GM10248 (cell line): ENCODE measurements at places on chromosomes 1 and 21.

- DNase-seq: no peak
Measured at GRCh38 chr1:230120921-230121381, 53.9 kb downstream of the GALNT2 start.

DNA sequence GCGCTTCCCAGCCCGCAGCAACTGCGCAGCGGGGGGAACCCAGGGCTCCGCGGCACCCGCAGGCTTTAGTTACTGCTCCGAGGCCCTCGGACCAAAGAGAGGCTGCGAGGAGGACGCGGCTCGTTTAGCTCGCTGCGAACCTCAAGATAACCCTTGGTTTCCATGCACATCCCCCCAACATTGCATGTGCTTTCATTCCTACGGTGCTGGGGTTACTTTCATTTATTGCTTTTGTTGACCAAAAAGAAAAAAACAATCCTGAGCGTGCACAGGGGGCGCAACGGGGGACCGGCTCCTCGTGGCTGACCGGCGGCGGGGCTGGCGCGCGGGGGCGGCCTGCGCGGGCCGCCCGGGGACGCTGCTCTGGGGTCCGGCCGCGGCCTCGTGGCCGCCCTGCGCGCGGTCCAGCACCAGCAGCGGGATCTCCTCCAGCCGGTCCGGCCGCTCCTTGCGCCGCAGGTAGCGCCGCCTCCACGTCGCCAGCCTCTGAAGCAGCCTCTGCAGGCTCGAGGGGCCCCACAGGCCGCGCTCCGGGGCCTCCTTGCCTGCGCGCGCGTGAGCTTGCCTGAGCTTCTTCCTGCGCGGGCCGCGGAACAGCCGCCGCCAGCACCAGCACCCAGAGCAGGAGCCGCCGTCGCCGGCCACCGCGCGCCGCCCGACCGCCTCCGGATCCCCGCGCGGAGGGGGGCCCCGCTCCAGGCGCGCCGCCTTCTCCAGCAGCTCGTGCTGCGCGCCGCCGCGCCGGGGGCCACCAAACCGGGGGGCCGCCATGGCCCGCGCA, 77.4 kb downstream of the DESI2 start:
- peak; percentile 37 for DNase-seq

- peak; percentile 49 for DNase-seq
Measured at GRCh38 chr1:172745014-172745413, 86.1 kb downstream of the FASLG start.

DNA sequence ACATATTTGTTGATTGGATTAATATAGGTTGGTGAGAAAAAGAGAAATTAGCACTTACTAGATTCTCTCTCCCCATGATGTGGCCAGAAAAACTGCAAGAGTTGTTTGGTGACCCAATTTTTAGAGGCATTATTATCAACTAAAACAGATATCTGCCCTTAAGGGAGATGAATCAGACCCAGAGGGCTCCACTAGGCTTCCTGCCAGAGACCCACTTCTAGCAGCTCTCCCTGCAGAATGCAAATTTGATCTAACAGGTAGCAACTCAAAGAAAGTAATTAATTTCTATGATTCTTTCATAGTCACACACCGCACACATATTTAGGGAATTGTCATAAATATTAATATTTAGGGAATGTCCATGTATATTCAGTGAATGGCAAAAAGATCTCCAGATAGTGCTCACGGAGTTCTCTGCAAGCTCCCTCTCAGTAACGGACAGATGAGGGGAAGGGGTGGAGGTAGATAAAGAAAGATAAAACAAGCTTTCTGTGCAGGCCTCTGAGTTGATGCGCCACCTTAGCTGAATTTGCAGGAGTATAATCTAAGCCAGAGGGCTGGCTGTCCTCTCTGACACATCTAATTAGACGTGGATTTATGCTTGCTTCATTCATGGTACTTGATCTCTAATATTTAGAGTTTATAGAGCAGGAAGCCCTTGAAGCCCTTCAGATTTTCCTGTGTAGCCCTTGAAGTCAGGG, 84.1 kb upstream of the CCDC190 start:
- no peak for DNase-seq

DNA sequence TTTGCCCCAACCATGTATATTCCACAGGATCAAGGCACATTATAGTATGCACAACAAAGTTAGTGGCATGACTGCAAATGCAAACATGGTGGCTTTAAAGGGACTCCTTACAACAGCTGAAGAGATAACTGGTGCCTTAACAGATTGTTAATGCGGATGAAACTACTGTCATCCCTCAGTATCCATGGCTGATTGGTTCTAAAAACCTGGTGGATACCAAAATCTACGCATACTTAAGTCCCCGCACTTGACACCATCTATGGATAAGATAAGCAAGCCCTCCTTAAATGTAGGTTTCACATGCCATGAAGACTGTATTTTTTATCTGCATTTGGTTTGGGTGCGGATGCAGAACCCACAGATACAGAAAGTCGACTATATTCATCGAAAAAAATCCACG, 73.5 kb downstream of the ZNF644 start:
- no peak for DNase-seq

- DNase-seq: peak; percentile 33
Measured at GRCh38 chr1:34360574-34360973, 183.9 kb downstream of the C1orf94 start.

DNA sequence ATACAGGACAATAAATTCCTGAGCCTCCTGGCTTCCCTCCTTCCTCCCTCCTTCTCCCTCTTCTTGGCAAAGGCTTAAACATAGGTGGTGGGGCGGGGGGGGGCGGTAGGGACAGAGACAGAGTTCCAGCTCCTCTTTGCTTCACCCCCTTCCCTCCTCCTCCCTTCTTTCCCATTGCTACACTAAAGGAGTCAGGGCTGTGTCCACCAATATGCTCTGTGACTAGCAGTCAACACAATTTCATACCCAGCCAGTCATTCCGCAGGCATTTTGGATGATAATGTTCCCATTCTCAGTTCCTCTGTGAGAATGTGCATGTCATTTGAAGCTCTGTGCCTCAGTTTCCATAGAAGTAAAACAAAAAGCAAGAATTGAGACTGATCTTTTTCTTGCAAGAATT, 1.7 kb downstream of the LMOD1 start:
- no peak for DNase-seq

DNA sequence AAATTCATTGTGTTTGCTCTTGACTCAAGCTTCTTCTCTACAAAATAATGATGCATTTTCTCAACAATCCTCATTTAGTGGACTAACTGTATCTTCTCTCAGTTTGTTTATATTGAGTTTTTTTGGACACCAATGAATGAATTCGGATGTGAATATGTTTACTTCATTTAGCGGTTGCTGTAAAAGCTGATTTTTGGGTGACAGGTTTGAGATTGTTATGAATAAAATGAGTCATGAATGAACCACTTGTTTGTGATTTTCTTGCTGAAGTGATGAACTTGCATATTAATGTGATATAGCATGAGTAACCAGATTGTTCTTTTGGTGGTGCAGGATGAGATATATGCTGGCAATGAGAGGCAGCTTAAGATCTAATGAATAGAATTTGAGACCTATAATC, 3.1 kb downstream of the DNM3 start:
- DNase-seq: no peak

DNA sequence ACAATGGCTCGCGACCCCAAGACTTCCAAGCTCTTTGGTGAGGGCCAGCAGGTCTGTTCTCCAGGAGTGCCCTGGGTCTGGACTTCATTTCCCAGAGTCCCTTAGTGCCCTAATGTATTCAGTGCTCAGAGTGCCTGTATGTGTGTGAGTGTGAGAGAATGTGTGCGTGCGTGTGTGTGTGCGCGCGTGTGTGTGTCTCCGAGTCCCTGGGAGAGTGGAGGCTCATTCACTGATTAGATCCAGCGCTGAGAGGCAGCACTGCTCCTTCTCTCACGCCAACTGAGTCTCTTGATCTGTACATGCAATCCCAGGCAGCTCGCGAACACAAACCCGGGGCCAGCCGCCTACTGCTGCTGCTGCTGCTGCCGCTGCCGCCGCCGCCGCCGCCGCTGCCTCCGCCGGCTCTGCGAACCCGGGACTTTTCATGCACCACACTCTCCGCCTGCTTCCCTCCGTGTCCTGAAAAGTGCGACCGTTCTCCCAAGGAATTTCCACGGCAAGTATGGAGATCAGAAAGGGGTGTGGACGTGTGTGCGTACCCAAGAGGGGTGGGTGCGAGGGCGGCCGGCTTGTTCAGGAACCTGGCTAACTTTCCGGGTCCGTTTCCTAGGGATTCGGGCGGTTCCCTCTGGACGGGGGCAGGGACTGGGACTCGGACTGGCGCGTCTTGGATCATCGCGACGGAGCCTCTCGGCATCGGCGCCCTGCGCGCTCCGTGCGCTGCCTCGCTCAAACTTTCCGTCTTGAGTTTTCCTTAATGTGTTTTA, at the start of gene RNF220:
RNF220 (plus strand) TSS at position 225 of the 767 bp plus-strand sequence.
- peak; percentile 36 for DNase-seq

GRCh38 chr1:164613176-164613575, 54.2 kb downstream of the PBX1 start:
- DNase-seq: no peak

DNA sequence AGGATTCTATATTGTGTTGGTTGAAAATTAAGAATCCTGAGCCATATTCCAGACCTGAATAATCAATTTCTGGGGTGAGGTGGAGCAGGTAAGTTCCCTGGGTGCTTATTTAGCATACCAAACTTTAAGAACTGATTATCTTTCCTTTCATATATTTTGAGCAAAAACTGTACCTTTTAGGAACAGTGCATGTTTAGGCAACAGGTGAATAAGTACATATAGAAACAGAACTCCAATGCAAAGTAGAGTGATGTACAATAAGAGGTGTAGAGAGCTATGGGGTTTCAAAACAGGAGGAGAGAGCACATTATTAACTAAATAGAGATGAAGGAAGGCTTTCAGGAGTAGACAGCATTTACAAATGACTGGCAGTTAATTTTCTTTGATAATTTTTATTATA, 28.7 kb downstream of the TMED5 start:
- no peak for DNase-seq

GRCh38 chr1:228158151-228159007, 7.2 kb upstream of the IBA57 start:
- no peak for DNase-seq

DNA sequence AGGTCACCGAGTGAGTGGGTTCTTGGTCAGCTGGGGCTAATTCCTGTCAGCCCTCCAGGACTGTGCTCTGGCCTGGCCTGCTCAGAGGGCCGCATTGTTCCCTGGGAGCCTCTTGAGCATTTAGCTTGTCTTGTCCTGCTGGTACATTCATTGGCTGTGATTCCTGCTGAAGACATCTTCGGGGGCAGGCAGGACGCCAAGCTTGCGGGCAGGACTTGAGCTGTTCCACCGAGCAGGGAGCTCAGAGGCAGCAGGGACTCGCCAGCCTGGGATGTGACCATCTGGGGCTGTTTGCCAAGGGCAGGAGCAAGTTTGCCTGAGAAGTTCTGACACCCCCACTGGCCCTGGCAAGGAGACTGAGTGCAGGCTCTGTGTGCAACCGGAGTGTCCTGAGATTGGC, 7.0 kb upstream of the SLC26A9 start:
- DNase-seq: no peak

- peak; percentile 63 for DNase-seq
Measured at GRCh38 chr1:229579059-229579673, 20.7 kb upstream of the ABCB10 start.

GRCh38 chr1:97451046-97451826, 469.6 kb downstream of the DPYD start:
- no peak for DNase-seq

- DNase-seq: no peak
Measured at GRCh38 chr1:233962878-233963277, 58.4 kb downstream of the SLC35F3 start.

DNA sequence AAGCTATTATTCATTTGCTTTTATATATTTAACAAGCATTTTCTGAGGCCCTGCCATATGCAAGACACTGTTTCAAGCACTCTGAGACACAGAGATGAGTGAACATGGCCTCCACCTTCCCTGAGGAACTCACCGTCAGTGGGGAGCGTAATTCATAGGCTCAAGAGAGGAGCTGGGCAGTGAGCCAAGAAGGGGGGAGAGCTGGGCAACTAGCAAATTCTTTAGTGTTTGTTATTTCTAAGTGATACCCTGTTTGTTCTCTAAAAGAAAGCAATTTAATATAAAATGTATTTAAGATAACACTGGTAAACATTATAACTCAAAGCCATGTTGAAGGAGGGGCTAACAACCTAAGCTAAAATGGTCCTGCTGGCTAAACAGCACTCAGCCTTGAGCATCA, 119.2 kb upstream of the NGF start:
- DNase-seq: no peak

- no peak for DNase-seq
Measured at GRCh38 chr1:22825486-22826189, 115.0 kb downstream of the EPHB2 start.

- DNase-seq: no peak
Measured at GRCh38 chr1:113912594-113913311, 7.6 kb downstream of the DCLRE1B start.

DNA sequence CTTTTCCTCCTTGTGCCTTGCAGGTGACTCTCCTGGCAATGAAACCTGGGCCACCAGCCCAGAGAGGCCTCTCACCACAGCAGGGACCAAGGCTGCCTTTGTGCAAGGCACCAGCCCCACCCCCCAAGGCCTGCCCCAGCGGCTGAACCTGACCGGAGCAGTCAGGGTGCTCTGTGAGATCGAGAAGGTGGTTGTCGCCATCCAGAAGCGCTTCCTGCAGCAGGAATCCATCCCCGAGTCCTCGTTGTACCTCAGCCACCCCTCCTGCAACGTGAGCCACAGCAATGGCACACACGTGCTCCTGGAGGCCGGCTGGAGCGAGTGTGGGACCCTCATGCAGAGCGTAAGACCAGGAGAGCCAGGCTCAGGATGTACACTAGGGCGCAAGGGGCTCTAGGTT, 51.7 kb downstream of the UMODL1 start:
- DNase-seq: no peak

DNA sequence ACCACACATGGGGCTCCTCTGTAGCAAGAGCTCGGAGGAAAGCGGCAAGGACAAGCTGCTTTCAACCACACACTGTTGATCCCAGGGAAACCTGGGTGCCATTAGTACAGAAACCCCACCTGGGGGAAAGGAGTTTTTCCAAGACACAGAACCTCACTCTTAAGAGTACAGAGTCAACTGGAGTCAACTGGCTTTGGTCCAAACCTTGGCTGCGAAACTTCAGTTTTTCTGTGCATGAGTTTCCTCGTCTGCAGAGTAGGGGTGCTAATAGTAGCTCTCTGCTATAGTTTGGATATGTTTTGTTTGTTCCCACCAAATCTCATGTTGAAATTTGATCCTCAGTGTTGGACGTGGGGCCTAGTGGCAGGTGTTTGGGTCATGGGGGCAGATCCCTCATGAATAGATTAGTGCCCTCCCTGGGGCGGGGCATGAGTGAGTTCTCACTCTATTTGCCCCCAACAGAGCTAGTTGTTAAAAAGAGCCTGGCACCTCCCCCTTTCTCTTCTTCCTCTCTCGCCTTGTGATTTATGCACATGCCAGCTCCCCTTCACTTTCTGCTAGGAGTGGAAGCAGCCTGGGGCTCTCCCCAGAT, 161.1 kb downstream of the PIGK start:
- no peak for DNase-seq

DNA sequence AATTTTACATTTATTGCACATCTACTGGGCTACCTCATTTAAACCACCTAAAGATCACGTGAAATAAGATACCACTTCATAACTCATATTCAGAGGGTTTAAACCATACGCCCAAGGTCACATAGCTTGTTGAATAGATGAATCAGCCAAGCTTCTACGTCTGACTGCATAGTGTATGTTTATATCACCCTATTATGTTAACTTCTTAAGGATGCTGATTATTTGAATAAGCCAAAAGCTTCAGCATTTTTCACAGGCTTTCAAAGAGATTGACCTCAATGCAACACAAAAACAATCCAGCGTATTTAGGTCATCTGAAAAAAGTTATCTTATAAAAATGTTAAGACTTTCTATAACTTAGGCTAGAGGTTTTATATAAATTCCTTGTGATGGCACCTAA, 373.8 kb downstream of the TGFB2 start:
- no peak for DNase-seq

- no peak for DNase-seq
Measured at GRCh38 chr1:191913260-191913977, 244.8 kb upstream of the RGS18 start.
